ENCODE measurements at places on chromosomes 5 and 9.

DNA sequence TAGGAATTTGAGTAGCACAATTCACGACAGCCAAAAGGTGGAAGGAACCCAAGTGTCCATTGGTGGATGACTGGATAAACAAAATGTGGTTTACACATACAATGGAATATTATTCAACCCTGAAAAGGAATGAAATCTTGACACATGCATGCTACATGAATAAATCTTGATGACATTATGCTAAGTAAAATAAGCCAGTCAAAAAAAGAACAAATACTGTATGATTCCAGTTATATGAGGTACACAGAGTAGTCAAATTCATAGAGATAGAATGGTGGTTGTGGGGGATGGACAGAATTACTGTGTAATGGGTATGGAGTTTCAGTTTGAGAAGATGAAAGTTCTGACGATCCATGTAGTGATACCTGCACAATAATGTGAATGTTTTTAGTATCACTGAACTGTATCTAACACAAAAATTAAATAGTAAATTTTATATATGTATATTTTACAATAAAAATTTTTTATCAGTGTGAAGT is 117.7 kb upstream of the GNA14 start:
- DNase-seq: no peak

- DNase-seq: no peak
These were observed 116.8 kb downstream of the ARHGAP26 start for GRCh38 chr5:142886956-142887355.

GRCh38 chr5:27502236-27502635 is 463.9 kb upstream of the CDH9 start:
- DNase-seq: no peak

GRCh38 chr5:83473346-83474160 is 2.0 kb downstream of the VCAN start:
- peak; percentile 78 for DNase-seq

- no peak for DNase-seq
These were observed 512.3 kb upstream of the MPDZ start for GRCh38 chr9:13791816-13792215.

DNA sequence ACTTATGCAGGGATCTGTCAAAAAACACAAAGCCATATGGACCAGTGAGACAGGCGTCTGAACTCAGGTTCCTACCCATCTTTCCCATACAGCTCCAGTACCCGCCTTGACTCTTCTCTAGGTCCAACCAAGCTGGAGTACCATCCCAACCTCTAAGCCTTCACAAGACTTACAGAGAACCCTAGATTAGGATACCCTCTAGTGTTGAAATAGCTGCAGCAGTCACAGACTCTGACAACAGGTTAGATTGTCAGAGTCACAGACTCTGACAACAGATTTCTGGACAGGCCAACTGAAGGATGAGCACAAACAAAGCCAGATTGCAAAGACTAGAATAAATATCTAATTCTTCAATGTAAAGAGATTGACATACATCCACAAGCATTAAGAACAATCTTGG is 266.1 kb downstream of the GRIA1 start:
- no peak for DNase-seq

- peak; percentile 27 for DNase-seq
These were observed 1.2 kb downstream of the HOMER1 start for GRCh38 chr5:79512471-79513307.

GRCh38 chr9:37575511-37575914 is 667 bp downstream of the FBXO10 start:
- DNase-seq: no peak

GRCh38 chr5:124847907-124848306 is 101.5 kb upstream of the ZNF608 start:
- peak; percentile 8 for DNase-seq

- no peak for DNase-seq
These were observed 285.9 kb downstream of the KIF4B start for GRCh38 chr5:155299386-155300005.

DNA sequence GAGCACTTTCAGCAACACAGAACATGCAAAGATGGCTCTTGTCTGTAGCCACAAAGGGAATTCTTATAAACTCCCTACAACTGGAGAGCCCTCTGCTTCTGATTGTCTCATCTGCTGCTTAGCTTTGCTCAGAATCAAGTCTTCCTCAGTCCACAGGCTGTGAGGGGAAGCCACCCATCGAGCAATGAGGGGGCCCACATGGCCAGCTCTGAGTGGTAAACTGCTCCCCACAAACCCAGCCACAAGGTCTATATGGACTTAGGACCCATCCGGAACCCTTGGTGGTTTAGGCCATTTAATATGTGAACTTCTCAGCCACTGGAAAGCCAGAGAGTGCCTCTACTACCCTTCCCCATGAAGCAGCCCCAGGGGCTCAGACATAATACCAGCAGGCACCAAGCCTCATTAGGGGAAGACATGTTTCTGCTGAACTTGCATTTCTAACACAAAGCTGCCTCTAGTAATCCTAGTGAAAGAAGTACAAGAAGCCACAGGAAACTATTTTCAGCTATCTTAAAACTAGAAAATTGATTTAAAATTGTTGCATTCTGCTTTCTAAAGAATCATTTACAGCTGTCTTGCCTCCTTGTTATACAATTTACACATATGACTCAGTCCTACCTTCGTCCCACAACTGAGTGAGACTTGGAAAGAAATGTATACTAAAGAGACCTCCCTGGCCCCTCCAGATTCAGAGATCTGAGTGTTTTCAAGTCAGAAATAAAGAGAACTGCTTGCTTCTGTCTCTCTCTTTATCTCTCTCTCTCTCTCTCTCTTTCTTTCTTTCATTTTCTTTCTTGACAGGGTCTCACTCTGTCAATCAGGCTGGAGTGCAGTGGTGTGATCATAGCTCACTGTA is 90.2 kb downstream of the ESM1 start:
- DNase-seq: no peak

- DNase-seq: peak; percentile 31
These were observed 9.9 kb downstream of the PTCH1 start for GRCh38 chr9:95506678-95507463.

DNA sequence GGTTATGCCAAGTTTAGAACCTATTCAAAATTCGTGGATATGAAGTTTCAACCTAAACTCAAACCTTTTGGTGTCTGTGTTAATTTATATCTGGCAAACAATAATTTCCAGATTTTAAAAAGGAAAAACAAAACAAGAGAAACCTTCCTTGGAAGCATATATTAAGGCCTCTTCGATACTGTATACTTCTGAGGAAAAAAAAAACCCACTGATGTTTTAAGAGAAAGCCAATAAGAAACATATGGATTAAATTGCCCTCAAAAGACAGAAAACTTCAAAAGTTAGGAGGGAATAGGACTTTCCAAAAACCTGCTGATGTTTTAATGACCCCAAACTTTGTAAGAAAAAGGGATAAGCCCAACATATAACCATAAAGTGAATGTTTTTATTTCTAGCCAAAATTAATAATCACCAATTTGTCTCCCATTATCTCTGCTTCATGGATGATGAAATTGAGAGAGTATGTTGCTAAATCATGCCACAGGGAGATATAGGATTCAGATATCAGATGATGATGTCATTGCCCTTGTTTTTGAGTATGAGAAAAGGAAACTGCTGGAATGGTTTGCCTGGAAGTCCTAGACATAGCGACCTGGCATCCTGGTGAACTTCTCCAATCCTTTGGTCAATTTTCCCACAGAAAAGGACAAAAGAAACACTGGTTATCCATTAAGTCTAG is 423.9 kb downstream of the DMRT2 start:
- no peak for DNase-seq

DNA sequence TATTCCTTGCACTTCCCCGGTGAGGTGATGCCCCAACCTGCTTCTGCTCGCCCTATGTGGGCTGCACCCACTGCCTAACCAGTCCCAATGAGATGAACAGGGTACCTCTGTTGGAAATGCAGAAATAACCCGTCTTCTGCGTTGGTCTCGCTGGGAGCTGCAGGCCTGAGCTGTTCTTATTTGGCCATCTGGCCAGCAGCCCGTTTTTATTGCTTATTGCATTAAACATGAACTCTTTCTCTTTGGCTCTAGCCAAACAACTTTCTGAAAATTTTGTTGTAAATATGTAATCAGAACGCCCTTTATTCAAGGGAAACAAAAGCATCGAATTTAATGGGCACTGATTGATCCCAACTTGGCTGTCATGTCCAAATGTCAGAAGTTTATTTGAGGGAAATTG is 124.7 kb upstream of the FTMT start:
- DNase-seq: no peak

GRCh38 chr9:114511978-114512874 is 7.0 kb upstream of the WHRN start:
- DNase-seq: no peak

DNA sequence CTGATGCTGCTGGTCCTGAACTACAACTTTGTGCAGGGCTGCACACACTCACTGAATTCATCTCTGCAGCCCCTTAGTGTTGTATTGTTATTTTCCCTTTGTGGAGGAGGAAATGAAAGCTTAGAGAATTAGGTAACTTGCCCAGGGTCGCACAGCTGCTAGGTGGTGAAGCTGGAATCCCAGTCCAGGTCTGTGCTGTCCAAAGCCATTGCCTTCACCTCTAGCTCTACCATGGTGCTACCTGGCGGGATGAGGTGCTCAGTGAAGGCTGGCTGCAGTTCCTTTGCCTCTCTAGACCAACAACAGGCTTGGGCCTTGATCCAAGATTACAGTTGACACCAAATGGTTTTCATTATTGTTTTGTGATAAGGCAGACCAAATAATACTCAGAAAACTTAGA is 177.8 kb upstream of the PITX1 start:
- no peak for DNase-seq

- DNase-seq: no peak
These were observed 54.2 kb downstream of the WHRN start for GRCh38 chr9:114450833-114451706.

GRCh38 chr5:92544036-92544435 is 1037.0 kb downstream of the NR2F1-AS1 start:
- no peak for DNase-seq

DNA sequence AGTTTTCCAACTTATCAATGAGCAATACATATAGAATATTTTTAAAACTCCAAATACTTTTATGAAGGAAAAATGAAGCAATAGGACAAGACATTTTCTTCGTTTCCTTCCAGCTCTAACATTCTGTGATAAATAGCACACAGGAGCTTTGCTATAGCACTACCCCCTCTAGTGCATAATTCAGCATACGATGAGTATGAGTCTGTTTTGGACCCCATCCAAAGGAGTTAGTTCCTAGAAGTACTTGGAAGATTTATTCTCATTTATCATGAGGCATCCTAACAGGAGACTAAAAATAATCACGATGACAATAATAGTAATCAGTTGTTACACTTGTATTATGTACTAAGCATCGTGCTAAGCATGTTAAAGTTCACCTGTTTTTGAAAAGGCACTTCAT is 1061.3 kb upstream of the DMAC1 start:
- no peak for DNase-seq

DNA sequence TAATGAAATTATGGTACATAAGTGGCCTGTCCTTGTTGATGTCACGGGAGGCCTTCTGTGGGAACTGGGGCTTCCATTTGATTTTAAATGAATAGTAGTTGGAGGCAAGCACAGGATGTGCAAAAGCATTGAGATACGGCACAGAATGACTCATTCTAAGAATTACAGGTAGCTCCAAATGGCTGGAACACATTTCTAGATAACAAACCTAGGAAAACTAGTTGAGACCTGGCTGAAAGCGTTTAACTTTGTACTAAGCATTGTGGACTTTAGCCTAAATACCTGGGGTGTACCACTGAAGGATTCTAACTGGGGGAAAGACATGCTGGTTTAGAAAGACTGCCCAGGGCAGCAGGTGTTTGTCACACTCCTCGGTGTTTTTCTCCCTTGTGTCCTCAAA is 9.4 kb downstream of the SKP2 start:
- no peak for DNase-seq

DNA sequence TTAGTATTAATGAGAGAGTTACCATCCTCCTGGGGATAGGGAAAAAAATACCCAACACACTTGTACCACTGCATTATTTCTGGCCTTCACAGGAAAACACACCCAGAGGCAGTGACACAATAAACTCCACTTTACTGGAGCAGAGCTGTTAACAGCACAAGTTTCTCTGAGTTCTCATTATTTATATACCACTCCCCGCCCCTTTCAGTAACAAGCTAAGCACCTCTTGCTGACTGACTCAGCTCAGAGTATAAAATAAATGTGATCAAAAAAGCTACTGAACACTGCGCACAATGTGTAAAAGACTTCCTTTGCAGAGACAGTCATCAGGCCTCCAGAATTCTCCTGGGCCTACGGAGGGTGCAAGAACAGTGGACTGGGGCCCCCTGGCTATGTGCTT is 21.6 kb downstream of the KLF9 start:
- no peak for DNase-seq

GRCh38 chr5:85921590-85921989 is 696.2 kb upstream of the COX7C start:
- DNase-seq: no peak

- DNase-seq: peak; percentile 71
These were observed at the start of gene RNF224 for GRCh38 chr9:137227054-137227852. Gene RNF224, plus strand, starts transcription at chr9:137227502. Its CDS starts 834 bp downstream, at chr9:137228336.

GRCh38 chr9:87909310-87910041 is 8.3 kb upstream of the SPATA31C1 start:
- peak; percentile 51 for DNase-seq

- no peak for DNase-seq
These were observed 952 bp upstream of the AMACR start for GRCh38 chr5:34008802-34009201.

DNA sequence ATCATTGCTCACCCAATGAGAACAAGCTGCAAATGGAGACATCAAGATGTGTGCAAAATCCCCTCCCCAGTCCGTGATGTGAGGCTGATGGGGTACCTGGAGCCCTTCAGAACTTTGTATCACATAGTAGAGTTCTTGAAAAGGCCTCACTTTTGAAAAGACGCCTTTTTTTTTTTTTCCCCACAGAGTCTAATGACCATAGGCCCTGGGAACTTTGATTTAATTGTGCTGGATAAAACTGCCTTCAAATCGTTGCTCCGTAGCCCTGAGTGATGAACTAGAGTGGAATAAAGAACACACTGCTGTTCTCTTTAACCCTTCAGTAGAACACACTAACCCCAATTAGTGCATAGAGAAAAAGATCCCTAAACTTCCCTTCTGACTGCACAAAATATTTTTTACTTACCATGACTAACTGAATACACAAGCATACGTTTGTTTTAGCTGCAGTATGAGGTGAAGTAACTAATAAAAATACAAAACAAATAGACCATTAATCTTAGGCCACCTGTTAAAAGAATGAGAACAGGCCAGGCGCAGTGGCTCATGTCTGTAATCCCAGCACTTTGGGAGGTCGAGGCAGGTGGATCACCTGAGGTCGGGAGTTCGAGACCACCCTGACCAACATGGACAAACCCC is 15.1 kb downstream of the PSAT1 start:
- no peak for DNase-seq

DNA sequence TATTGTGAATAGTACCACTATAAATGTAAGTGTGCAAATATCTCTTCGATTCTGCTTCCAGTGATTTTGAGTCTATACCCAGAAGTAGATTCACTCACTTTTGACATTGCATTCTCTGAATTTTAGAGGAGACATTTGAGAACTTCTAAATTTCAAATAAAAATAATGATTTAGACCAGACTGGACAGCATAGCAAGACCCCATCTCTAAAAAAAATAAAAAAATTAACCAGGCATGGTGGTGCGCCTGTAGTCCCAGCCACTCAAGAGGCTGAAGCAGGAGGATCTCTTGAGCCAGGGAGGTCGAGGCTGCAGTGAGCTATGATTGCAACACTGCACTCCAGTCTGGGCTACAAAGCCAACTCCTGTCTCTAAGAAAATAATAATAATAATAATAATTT is 1.9 kb upstream of the GFI1B start:
- DNase-seq: no peak

Measured in SHP77 (cell line).